ENCODE measurements at places on chromosomes 12 and 14.

- H3K4me1 ChIP-seq: no peaks in the 10 kb centered on the region
- no peaks in the 10 kb centered on the region for H3K27me3 ChIP-seq
- no peaks in the 10 kb centered on the region for H3K36me3 ChIP-seq
- H3K27ac ChIP-seq: no peak overlapping the region
- H3K4me3 ChIP-seq: no peak overlapping the region
- no peak for DNase-seq
Observed at GRCh38 chr12:113439606-113440030, 17.4 kb downstream of the SDSL start.

GRCh38 chr12:9779209-9779608, 18.5 kb upstream of the CD69 start:
- H3K4me1 ChIP-seq: peaks cover 19% of the 10 kb centered on the region
- H3K27ac ChIP-seq: no peak overlapping the region
- no peak for DNase-seq
- no peak overlapping the region for H3K4me3 ChIP-seq

DNA sequence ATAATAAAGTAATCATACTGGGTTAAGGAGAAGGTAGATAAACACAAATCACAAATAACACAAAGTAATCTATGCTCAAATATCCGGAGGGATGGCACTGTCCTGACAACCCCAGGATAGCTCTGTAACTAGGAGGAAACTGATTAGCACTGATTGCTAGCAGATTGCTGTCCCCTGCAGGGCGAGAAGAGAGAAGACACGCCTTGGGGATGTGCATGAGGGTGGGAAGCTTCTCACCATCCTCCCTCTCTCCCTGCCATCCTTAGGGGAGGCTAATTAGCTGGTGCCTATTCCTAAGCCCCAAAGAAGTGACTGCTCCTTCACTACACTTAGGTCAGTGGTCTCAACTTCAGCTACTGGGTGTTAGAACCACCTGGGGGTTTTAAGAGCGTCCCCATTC, 27.0 kb upstream of the TMEM260 start:
- H3K27ac ChIP-seq: no peak overlapping the region
- H3K4me3 ChIP-seq: no peak overlapping the region
- H3K4me1 ChIP-seq: no peaks in the 10 kb centered on the region
- H3K27me3 ChIP-seq: no peaks in the 10 kb centered on the region
- no peak for DNase-seq

DNA sequence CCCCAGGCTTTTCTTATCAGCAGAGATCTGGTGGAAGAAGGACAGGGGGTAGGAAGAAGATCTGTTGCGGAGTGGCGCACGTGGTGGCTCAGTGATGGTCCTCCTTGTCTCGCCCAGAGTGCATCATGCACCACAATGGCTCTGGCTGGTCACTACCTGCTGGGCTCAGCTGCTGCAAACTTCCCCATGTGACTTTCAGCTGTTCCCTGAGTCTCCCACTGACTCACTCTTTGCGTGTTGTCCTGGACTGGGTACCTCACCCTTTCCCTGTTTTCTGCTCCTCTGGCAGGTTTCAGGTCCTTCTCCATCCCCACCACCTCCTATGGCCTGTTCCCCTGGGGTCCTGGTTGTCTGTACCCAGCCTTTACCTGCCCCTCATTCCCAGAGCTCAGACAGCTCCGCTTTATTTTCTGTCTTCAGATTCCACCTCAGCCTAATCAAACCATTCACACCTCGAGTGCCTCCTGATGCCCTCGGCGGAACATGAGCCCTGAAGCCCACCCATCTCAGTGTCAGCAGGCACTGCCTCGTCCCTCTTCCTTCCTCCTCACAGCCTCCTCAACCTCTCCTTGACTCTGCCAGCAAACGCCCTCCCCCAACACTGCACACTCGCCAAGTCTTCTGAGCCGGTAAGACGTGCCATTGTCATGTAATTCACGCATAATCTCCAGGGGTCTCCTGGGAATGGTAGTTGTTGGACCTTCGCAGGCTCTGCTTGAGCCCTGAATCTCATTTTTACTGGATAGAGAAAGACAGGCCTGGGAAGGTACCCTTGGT, 1.8 kb downstream of the C1R start:
- no peak for DNase-seq
- peaks cover 7% of the 10 kb centered on the region for H3K4me1 ChIP-seq
- no peaks in the 10 kb centered on the region for H3K36me3 ChIP-seq
- H3K27ac ChIP-seq: no peak overlapping the region
- H3K27me3 ChIP-seq: no peaks in the 10 kb centered on the region

GRCh38 chr14:63428486-63428885, 109.8 kb upstream of the GPHB5 start:
- H3K4me1 ChIP-seq: no peaks in the 10 kb centered on the region
- H3K27ac ChIP-seq: no peak overlapping the region
- H3K4me3 ChIP-seq: no peak overlapping the region
- no peaks in the 10 kb centered on the region for H3K36me3 ChIP-seq
- no peak for DNase-seq
- no peaks in the 10 kb centered on the region for H3K27me3 ChIP-seq

GRCh38 chr12:24121911-24122310, 172.4 kb upstream of the SOX5 start:
- H3K27ac ChIP-seq: no peak overlapping the region
- H3K4me3 ChIP-seq: no peak overlapping the region
- no peak for DNase-seq
- no peaks in the 10 kb centered on the region for H3K27me3 ChIP-seq
- no peaks in the 10 kb centered on the region for H3K36me3 ChIP-seq

- no peak overlapping the region for H3K27ac ChIP-seq
- no peak for DNase-seq
- no peaks in the 10 kb centered on the region for H3K4me1 ChIP-seq
Observed at GRCh38 chr14:34356264-34356654, 105.8 kb downstream of the SPTSSA start.

DNA sequence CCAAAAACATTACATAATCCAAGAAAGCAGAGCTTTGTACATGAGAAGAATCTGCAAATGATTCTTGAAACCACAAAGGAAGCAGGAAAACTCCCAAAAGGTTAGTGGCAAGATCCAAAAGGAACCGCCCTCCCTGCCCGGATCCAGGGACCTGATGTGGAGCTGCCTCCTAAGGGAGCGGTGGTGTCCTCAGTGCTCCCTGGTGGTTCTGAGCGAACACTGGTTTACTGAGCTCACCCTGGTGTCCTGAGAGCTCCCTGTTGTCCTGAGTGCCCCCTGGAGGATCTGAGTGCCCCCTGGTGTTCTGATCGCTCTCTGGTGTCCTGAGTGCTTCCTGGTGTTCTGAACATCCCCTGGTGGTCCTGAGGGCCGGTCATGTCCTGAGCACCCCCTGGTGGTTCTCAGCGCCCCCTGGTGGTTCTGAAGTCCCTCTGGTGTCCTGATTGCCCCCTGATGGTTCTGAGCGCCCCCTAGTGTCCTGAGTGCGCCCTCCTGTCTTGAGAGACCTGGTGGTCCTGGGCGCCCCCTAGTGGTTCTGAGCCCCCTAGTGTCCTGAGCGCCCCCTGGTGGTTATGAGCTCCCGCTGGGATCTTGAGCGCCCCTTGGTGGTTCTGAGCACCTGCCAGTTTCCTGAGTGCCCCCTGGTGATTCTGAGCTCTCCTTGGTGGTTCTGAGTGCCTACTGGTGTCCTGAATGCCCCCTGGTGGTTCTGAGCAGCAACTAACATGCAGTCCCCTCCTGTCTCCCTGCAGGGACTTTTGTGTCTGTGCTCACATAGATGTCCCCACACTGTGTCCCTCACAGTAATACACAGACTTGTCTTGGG, 891.1 kb downstream of the TMEM121 start:
- H3K27me3 ChIP-seq: no peaks in the 10 kb centered on the region
- H3K36me3 ChIP-seq: no peaks in the 10 kb centered on the region
- H3K4me1 ChIP-seq: no peaks in the 10 kb centered on the region

DNA sequence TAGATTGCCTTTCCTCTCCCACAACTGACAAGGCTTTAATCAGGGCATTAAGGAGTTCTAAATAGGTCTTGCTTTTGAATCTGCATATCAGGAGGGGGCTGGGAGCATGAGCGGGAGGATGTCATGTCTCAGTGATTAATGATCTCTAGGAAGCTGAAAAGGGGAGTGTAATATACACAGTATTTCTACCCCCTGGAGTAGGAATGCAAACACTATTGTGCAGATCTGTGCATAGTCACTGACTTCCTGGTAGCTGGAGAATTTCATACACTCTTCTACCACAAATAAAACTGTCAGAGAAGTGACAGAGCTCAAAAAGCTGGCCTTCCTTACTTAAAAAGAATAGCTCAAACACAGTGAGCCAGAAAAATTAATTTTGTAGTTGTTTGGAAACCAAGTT, 65.8 kb downstream of the RIC8B start:
- no peaks in the 10 kb centered on the region for H3K4me1 ChIP-seq
- H3K4me3 ChIP-seq: no peak overlapping the region
- no peaks in the 10 kb centered on the region for H3K27me3 ChIP-seq
- no peak for DNase-seq

Data from naive thymus-derived CD4-positive, alpha-beta T cell (primary cell).